ENCODE measurements at places on chromosomes 2 and 18. TPM values are rescaled to one million over a fixed set of nuclear protein-coding genes. Genes with fewer than 3 reads are reported as not detected.

- DNase-seq = no peak
These were observed 42.0 kb downstream of the SP140 start for GRCh38 chr2:230267556-230267955.

GRCh38 chr2:1553671-1554295 is 140.5 kb downstream of the TPO start:
- DNase-seq = no peak

GRCh38 chr2:54867457-54867856 is 144.0 kb downstream of the EML6 start:
- DNase-seq = no peak

DNA sequence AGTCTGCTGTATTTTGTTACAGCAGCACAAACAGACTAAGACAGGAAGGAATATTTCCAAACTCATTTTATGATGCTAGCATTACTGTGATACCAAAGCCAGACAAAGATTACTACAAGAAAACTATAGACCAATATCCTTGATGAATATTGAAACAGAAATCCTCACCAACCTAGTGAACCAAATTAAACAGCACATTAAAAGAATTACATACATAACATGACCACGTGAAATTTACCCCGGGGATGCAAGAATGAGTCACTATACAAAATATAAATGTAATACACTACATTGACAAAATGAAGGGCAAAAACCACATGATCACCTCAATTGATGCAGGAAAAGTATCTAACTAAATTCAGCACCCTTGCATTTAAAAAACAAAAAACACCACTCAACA is 112.6 kb downstream of the CHN1 start:
- DNase-seq = no peak

DNA sequence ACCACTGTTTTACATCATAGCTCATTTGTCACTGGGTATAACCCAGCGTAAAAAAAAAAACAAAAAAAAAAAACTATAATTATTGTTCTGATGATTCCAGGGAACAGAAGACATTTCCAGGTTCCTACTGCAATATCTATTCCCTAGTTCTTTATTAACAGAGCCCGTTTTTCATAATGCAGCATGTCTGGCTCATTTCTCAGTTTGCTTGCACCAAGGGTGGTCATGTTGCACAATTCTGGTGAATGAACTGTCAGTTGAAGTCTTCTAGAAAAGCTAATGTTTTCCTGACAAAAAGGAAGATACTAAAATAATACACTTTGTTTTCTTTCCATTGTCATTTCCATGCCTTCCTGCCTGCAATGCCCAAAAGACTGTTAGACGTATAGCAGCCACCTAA is 180.1 kb downstream of the RDH14 start:
- DNase-seq = no peak

The AKAIN1 gene
- not detected for total RNA-seq

The LTBP1 gene
- 121 TPM for total RNA-seq
